ENCODE measurements at places on chromosomes 3 and 15. TPM values are rescaled to one million over a fixed set of nuclear protein-coding genes. Genes with fewer than 3 reads are reported as not detected.

Gene CNTN6
- total RNA-seq = not detected

Gene GPR62
- 0.18 TPM for total RNA-seq

Gene SLC22A13
- not detected for total RNA-seq

- DNase-seq = no peak
- H3K4me1 ChIP-seq = peaks cover 60% of the 10 kb centered on the region
- H3K36me3 ChIP-seq = no peaks in the 10 kb centered on the region
- H3K27me3 ChIP-seq = no peaks in the 10 kb centered on the region
- peak overlapping the region; percentile 87 for H3K27ac ChIP-seq
These were observed 675 bp downstream of the RBM15B start for GRCh38 chr3:51391566-51392354.

GRCh38 chr3:81425198-81425868 lies 336.1 kb downstream of the GBE1 start:
- no peak overlapping the region for H3K4me3 ChIP-seq
- no peak for DNase-seq

GRCh38 chr15:99511866-99512661 lies 53.7 kb upstream of the MEF2A start:
- H3K27me3 ChIP-seq = no peaks in the 10 kb centered on the region
- peak overlapping the region; percentile 93 for H3K27ac ChIP-seq
- peak; percentile 81 for DNase-seq
- no peaks in the 10 kb centered on the region for H3K36me3 ChIP-seq
- H3K4me3 ChIP-seq = peak overlapping the region; percentile 5

GRCh38 chr3:32009957-32010356 lies 28.4 kb downstream of the ZNF860 start:
- H3K4me3 ChIP-seq = no peak overlapping the region
- no peaks in the 10 kb centered on the region for H3K36me3 ChIP-seq
- no peaks in the 10 kb centered on the region for H3K27me3 ChIP-seq
- no peak overlapping the region for H3K27ac ChIP-seq

- no peaks in the 10 kb centered on the region for H3K36me3 ChIP-seq
- H3K4me3 ChIP-seq = no peak overlapping the region
- H3K27ac ChIP-seq = no peak overlapping the region
- no peak for DNase-seq
- H3K27me3 ChIP-seq = no peaks in the 10 kb centered on the region
These were observed 221.2 kb upstream of the STT3B start for GRCh38 chr3:31311559-31311958.

DNA sequence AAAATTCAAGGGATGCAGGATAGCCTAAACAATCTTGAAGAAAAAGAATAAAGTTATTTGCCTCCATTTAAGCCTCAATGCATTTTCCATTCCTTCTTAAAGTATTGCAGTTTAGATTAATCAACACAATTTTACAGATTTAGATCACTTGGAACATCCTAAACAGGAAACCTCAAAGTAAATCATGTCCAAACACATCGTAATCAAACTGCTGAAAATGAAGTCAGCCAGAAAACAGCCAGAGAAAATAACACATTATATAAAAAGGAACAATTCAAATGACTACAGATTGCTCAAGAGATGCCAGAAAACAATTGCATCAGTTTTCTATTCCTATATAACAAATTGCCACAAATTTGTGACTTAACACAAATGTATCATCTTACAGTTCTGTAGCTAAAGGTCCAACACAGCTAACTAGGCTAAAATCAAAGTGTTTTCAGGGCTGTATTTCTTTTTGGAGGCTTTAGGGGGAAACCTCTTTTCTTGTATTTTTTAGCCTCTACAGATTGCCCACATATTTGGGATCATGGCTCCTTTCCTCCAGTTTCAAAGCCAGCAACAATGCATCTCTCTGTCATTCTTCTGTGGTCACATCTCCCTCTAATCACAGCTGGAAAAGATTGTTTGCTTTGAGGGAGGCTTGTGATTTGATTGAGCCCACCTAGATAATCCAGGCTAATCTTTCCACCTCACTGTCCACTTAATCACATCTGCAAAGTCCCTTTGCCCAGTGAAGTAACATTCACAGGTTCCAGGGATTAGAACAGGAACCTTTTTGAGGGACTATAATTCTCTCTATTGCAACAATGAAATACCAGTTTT lies 543.3 kb upstream of the UBE2E2 start:
- H3K27ac ChIP-seq = no peak overlapping the region
- no peaks in the 10 kb centered on the region for H3K27me3 ChIP-seq
- H3K36me3 ChIP-seq = no peaks in the 10 kb centered on the region
- no peaks in the 10 kb centered on the region for H3K4me1 ChIP-seq
- no peak overlapping the region for H3K4me3 ChIP-seq
- DNase-seq = no peak

GRCh38 chr15:52340093-52340492 lies 44.5 kb upstream of the MYO5C start:
- peak; percentile 43 for DNase-seq
- H3K27ac ChIP-seq = no peak overlapping the region
